ENCODE measurements at places on chromosomes 2 and 18. TPM values are rescaled to one million over a fixed set of nuclear protein-coding genes. Genes with fewer than 3 reads are reported as not detected.

MRO gene
- total RNA-seq, result 2.9 TPM

FARSB gene
- total RNA-seq, result 25.5 TPM

ANKRD30BL gene
- not detected for total RNA-seq

UGT1A8 gene
- total RNA-seq, result not detected

UGT1A5 gene
- total RNA-seq, result not detected

CYP27A1 gene
- total RNA-seq, result 20.5 TPM

ZNF892 gene
- total RNA-seq, result 3.6 TPM

Data from mesenteric fat pad (tissue), 1 donor.